ENCODE measurements at places on chromosomes 5 and 9.

DNA sequence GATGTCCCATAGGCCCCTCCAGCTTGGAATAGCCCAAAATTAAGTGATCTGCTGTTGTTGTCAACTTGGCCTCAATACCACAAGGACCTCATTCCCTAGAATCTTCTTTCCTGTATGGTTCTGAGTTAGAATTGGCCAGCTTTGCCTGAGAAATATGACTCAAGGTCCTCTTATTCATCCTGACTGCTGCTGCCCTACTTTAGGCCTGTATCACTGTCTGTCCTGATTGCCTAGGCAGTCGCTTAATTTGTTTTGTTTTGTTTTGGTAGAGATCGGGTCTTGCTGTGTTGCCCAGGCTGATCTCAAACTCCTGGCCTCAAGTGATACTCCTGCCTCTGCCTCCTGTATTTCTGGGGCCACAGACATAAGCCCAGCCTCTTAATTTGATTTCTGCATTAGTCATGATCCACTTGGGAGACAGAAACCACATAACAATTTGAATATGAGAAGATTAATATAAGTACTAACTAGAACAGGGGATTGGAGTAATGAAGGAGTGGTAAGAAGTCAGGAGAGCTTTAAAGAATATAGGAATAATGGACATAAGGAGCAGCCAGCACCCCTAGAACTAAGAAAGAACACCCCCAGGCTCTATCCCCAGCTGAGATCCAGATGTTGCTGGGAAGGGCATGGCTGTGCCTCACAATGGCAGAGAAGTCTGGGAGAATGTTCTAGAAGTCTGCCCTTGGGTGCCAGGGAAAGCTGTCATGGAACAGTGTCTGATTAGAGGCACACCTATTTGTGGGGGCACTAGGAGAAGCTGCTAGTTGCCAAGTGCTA is 4.6 kb downstream of the TEX53 start:
- no peak for DNase-seq

GRCh38 chr9:87535817-87536539 is 38.3 kb downstream of the DAPK1 start:
- DNase-seq: no peak

- DNase-seq: no peak
Observed at GRCh38 chr9:99092643-99093491, 12.0 kb upstream of the TGFBR1 start.

DNA sequence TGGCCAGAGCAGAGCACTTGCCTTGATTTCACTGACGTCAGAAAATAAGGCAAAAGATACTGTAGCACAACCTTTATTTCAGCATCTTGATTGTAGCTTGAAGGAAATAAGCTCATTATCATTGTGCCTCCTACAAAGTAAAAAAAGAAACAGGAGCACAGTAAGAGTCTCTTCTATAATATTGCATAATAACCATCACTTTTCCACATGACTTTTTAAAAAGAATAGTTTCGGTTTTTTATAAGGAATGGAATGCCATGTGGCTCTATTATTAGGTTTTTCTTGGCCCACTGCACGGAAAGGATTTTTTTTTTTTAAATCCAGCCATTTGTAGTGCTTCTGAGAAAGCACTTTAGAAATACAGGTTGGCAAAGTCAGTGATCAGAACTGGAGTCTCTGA is 655.3 kb downstream of the LRRC70 start:
- DNase-seq: no peak

GRCh38 chr9:127697575-127697974 is 9.2 kb upstream of the CFAP157 start:
- DNase-seq: no peak

DNA sequence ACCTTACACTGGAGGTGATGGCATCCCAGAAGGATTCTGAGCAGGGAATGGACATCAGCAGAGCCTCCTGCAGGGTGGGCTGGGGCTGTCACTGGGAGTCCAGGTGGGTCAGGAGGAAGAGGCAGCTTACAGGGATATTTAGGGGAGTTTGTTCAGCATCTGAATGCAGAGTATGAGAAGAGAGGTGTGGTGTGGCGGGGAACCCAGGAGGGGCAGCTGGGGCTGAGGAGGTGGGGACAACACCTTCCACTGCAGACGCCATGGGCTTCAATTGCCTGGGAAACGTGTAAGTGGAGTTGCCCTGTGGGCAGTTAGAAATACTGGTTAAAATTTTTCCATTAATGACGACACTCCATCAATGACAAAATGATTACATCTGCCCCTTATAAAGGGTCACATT is 33.5 kb downstream of the S1PR3 start:
- no peak for DNase-seq

GRCh38 chr5:137032929-137033328 is 466.2 kb downstream of the SPOCK1 start:
- DNase-seq: no peak

DNA sequence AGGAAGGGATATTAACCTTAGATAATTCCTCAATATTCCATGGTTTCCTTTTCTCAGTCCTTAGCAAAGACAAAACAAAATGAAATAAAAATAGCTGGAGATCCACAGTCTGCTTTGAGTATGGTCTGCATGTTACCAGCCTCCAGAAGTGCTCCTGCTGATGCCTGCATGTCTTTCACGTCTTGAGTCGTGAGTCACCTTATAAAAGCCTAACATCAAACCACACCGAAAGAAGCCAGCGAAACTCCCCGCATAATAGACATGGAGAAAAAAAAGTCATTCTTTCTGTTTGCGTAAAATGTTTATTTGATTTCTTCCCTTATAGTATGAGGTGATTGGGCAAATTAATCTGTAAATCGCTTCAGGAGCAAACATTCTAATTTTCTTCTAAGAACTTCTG is 380.5 kb downstream of the SLCO4C1 start:
- DNase-seq: no peak

GRCh38 chr9:111897601-111898137 is 1.1 kb downstream of the UGCG start:
- no peak for DNase-seq

DNA sequence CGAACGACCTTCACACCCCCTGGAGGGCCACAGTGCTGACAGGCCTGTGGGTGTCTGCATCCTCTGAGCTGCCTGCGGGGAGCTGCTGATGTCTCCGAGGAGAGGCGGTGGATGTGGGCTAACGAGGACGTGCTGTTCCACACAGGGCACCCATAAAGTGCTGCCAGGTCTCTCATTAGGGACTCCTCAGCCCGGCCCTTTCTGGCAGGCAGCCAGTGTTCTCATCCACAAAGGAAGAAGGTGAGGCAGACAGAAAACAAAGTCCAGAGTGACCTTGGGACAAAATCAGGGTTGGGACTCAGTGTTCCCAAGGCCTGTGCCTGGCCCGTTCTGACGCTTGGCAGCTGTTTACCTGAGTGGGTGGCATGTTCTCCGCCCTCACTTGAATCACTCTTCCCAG is 29.3 kb downstream of the CARTPT start:
- no peak for DNase-seq

GRCh38 chr5:73892806-73893205 is 266.8 kb downstream of the ARHGEF28 start:
- no peak for DNase-seq

DNA sequence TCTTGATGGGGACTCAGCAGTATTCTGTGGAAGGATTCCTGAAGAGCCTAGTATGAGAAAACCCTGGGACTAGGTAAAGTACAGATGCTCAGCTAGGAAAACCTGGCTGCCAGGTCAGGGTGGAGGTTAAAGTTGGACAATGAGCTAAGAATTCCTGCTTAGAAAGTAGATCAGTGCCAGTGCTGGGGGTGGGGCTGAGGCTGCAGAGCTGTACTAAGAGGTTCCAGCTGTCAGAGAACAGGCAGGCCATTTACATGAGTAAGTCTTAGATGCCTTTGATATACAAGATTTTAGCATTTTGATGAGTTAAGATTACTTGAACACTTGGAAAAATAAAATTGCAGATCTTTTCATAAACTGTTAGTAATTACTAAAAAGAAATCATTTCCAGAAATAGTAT is 332.3 kb upstream of the NUDT12 start:
- no peak for DNase-seq

- DNase-seq: no peak
Observed at GRCh38 chr5:161064781-161065180, 212.8 kb upstream of the ATP10B start.

- no peak for DNase-seq
Observed at GRCh38 chr5:140568443-140569063, 3.9 kb downstream of the SLC35A4 start.

DNA sequence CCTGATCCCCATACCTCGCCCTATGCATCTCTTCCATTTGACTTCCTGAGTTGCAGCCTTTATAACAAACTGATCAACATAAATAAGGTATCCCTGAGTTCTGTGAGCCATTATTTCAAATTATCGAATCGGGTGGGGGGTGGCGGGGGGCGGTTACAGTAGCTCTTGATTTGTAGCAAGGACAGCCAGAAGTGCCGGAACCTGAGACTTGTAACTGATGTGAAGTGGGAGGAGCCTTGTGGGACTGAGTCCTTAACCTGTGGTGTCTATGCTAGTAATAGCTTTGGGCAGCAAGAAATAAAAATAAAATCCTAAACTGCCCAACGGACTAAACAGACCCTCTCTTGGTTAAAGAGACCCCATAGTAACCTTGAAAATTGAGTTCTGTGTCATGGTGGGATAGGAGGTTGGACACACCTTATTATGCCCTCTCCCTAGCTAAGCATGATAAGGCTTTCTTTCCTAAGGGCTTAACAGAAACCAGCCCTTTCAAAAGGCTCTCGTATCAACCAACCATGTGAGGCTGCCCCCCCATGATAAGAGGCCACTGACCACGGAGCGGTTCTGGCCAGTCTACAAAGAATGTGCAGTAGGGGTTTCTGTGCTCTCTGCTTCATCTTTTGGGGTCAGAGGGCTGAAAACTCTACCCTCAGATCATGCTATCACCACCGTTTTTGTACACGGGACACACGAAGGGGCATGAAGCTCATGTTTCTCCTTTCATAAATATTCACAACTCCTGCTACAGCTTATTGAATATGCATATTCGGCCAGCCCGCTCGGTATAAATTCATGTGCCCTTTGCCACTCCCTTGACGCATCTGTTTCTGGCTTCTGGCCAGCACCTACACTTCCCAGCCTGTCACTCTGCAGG is 39.5 kb upstream of the IQGAP2 start:
- DNase-seq: no peak

DNA sequence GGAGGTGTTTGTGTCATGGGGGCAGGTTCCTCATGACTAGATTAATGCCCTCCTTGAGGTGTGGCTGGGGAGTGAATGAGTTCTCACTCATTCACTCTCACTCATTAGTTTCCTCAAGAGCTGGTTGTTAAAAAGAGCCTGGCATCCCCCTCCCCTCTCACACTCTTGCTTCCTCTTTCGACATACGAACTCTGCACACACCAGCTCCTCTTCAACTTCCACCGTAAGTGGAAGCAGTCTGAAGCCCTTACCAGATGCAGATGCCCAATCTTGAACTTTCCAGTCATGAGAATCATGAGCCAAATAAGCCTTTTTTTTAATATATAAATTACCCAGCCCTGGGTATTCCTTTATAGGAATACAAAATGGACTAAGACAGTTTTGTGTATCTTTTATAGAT is 82.5 kb downstream of the SPRY4 start:
- no peak for DNase-seq

DNA sequence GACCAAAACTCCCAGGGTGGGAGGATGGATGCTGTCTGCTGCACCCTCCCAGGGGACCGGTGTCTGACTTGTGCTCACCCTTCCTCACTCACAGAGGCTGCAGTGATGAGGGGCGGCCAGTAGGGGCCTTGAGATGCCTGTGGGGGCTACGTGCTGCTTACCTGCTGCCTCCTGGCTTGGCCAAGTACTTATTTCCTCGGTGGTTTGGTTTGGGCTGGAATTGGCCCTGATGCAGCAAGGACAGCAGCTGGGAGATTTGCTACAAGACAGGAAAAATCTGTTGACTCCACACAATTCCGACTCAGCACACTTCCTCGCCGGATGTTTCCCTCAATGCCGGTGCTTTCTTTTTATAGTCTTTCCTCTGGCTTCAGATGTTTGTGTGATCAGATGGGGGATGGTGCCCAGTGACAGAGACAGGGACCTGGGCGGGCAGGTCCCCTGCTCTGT is 6.6 kb downstream of the PCDH12 start:
- peak; percentile 4 for DNase-seq
